ENCODE measurements at places on chromosomes 12 and 14. TPM values are rescaled to one million over a fixed set of nuclear protein-coding genes. Genes with fewer than 3 reads are reported as not detected.

PKP2 gene
- total RNA-seq = 3.6 TPM

SDR9C7 gene
- not detected for total RNA-seq

KRT2 gene
- total RNA-seq = not detected

ZC2HC1C gene
- total RNA-seq = 4.0 TPM

Data from A549 treated with ZK216348 at 1 μM for 4 hours (cell line).